ENCODE measurements at places on chromosomes 2 and 18. TPM values are rescaled to one million over a fixed set of nuclear protein-coding genes. Genes with fewer than 3 reads are reported as not detected.

The KCNS3 gene
- total RNA-seq, result 18.9 TPM

The POTEJ gene
- not detected for total RNA-seq

The LBX2 gene
- total RNA-seq, result 6.7 TPM

The YWHAQ gene
- total RNA-seq, result 327 TPM

The DLGAP1 gene
- 9.1 TPM for total RNA-seq

The CPO gene
- 0.13 TPM for total RNA-seq

The KIF1A gene
- total RNA-seq, result 2.6 TPM

The CFAP221 gene
- total RNA-seq, result 1.8 TPM

The TXNDC9 gene
- 43.2 TPM for total RNA-seq

The RAPH1 gene
- total RNA-seq, result 6.7 TPM

The CCNT2 gene
- 9.5 TPM for total RNA-seq

The ADGRF3 gene
- total RNA-seq, result 0.38 TPM

The FBLN7 gene
- 0.49 TPM for total RNA-seq

The PJVK gene
- total RNA-seq, result 0.16 TPM

The G6PC2 gene
- not detected for total RNA-seq

The XDH gene
- 0.51 TPM for total RNA-seq

The MARS2 gene
- total RNA-seq, result 7.5 TPM

The AQP12A gene
- not detected for total RNA-seq

The CKAP2L gene
- total RNA-seq, result 0.63 TPM

The EIF4E2 gene
- 85.1 TPM for total RNA-seq

The TNFAIP6 gene
- 1.1 TPM for total RNA-seq

The STPG4 gene
- 0.98 TPM for total RNA-seq

The PID1 gene
- total RNA-seq, result 3.4 TPM

The CRACDL gene
- total RNA-seq, result 5.7 TPM

The KIF3C gene
- total RNA-seq, result 28.6 TPM

The RNPEPL1 gene
- total RNA-seq, result 94.2 TPM

The FRZB gene
- 0.38 TPM for total RNA-seq

The RND3 gene
- 72.6 TPM for total RNA-seq

The TRAF3IP1 gene
- total RNA-seq, result 5.7 TPM
